ELF-1 (cell line): ENCODE measurements at places on chromosomes 16 and 17.

- DNase-seq, result no peak
Measured at GRCh38 chr17:17824783-17825614, 11.8 kb downstream of the SREBF1 start.

DNA sequence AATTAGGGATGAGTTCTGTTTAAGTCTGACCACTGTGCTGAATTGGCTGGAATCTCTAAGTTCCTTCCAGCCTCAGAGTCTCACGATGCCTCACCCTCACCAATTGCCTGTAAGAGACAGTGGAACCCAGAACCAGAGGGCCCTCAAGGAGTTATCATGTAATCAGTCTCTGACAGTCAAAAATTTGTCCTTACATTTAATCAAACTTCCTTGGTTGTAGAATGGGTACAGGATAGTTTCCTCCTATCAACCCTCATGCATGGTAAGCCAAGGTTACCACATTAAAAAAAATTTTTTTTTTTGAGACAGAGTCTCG is 83.2 kb downstream of the CDK5R1 start:
- no peak for DNase-seq

GRCh38 chr17:72295916-72296315 is 175.1 kb downstream of the SOX9 start:
- no peak for DNase-seq

DNA sequence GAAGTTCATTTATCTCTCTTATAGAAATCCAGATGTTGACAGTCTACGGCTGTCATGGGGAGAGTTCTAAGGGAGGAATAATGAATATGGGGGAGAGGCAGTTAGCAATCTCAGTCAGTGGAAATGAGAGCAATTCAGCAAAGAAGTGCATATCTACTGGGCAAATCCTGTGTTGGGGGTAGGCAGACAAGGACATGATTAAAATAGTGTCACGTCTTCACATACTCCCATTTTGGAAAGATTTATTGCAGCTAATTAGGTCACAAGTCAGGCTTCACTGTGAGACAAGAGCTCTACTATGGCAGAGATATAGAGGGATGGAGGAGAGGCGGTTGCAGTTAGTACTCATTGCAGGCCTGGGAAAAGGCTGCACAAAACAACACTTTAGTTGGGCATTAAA is 29.8 kb downstream of the LRRC36 start:
- DNase-seq, result no peak

GRCh38 chr16:89024546-89025060 is 47.6 kb upstream of the CBFA2T3 start:
- DNase-seq, result no peak

DNA sequence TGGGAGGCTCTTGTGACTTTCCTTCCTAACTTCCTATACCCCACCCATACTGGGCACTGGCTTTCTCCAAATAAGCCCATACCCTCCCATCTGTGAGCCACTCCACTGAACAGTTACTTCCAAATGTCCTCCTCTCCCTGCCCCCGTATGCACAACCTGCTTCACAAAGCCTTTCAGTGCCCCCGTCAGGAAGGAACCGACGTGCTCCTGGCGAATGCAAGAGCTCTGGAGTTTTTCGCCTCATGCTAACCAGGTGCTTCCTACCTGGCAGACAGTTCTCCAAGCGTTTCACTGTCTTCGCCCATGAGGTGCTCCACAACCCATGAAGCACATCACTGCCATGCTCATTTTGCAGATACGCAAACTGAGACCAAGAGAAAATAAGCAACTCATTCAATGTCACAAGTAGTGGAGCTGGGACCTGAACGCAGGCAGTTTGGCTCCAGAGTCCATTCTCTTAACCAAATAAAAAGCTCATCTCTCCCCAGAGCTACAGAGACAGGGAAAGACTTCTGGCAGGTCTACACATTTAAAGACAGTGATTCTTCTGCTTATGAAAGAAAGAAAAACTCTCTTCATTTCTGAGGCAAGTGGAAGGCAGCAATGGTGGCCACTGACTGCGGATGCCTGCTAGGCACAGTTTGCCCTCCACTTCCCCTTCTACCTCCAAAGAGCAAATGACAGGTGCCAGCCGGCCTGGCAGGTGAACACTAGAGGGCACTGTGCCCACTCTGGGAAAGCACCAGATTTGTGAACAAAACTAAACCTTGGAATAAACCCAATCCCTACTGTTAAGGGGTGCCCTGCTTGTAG is 23.8 kb downstream of the SPHK1 start:
- peak; percentile 59 for DNase-seq

GRCh38 chr17:51921500-51921899 is 237.0 kb downstream of the CA10 start:
- no peak for DNase-seq

DNA sequence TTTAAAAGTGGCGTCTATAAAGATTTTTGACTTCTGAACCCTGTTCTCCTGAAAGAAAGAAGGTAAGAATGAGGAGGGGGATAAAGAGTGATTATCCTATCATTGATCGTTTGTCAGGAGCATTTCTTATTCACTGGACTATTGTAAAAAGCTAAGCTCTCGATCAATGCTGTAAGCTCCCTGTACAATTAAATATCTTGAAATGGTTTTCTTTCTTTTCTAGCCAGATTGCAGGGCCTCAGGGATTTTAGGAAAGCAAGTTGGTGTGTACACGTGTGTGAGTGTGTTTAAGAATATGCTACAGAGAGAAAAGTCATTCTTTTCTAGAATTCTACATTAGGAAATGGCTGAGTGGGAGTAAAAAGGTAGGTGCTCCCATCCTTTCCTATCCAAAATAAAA is 154.5 kb downstream of the AATF start:
- no peak for DNase-seq

GRCh38 chr16:4166821-4167220 is 50.6 kb upstream of the ADCY9 start:
- DNase-seq, result no peak

GRCh38 chr16:55171241-55171640 is 152.8 kb upstream of the IRX6 start:
- no peak for DNase-seq

GRCh38 chr16:50188619-50189136 is 35.6 kb downstream of the TENT4B start:
- no peak for DNase-seq

- DNase-seq, result no peak
Measured at GRCh38 chr16:15775209-15775608, 81.6 kb downstream of the MYH11 start.

DNA sequence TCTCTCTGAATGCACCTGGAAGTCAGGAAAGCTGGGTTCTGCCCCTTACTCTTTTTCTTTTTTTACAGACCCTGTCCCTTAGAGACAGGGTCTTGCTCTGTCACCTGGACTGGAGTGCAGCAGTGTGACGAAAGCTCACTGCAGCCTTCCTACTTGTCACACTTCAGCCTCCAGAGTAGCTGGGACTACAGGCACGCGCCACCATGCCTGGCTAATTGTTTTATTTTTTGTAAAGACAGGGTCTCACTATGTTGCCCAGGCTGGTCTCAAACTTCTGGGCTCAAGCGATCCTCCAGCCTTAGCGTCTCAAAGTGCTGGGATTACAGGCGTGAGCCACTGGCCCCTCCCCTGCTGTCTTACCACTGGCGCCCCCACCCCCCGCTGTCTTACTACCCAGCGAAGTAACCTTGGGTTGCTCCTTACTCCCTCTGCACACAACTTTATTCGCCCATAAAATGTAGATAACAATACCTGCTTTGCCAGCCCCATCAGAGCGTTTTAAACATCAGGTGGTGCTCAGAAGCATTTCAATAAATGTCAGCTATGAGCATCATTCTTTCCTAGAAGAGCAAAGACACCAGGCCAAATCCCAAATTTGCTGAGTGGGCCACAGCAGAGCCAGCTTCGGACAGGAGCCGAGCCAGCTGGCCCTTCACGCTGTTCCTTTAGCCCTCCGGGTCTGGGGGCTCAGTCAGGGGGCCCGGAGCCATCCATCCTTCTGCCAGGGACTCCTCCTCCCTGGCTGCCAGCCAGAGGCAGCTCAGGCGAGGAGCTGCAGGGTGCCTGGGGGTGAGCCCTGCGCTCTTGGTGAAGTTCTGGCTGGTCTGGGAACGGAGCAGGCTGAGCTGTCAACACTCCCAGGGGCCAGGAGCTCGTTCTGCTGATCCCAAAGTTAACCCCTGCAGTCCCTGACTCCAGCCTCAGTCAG is 24.4 kb downstream of the SRL start:
- DNase-seq, result peak; percentile 84

GRCh38 chr17:48558831-48559121 is 13.9 kb upstream of the HOXB2 start:
- no peak for DNase-seq
